ENCODE measurements at places on chromosomes 16 and 17.

DNA sequence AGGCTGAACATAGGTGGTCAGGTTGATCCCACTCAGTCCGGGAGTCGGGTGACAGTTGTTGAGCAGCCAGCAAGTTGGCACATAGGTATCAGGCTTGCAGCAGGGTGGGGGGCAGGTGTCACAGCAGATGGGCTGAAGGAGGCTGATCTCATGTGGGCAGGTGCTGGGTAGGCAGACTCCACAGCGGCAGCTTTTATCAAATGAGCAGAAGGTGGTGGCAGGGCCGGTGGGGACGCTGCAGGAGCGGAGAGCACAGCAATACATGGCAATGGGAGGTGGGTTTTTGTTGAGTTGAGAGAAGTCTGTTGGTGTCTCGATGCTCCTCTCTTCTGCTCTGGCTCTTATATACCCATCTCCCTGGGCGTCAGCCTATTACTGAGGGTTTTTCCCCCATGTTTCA is at the start of gene KRTAP3-1:
KRTAP3-1 (minus strand) TSS at position 318 of the 400 bp plus-strand sequence; CDS start at position 264, 54 bp downstream.
- no peak for DNase-seq

- no peak for DNase-seq
These were observed 4.0 kb downstream of the SIAH1 start for GRCh38 chr16:48381201-48381600.

DNA sequence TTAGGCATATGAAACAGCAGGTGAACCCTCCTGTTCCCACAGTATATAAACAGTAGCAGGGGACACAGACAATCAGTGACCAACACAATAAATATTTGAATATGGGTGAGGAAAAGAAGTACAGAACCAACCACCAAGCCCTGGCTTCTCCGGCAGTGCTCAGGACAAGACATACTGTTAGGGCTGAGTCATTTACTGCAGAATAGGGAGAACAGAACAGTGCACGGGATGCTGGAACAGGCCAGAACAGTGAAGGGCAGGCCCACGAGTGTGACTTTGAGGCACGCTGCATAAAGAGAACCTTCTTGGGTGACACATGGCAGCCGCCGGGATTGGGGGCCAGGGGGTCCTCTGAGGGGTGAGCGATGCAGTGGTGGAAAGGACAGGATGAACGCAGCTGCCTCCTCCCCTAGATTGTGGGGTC is 160.4 kb downstream of the CMIP start:
- DNase-seq: no peak

GRCh38 chr17:58084317-58084981 is 1.2 kb downstream of the DYNLL2 start:
- peak; percentile 58 for DNase-seq

DNA sequence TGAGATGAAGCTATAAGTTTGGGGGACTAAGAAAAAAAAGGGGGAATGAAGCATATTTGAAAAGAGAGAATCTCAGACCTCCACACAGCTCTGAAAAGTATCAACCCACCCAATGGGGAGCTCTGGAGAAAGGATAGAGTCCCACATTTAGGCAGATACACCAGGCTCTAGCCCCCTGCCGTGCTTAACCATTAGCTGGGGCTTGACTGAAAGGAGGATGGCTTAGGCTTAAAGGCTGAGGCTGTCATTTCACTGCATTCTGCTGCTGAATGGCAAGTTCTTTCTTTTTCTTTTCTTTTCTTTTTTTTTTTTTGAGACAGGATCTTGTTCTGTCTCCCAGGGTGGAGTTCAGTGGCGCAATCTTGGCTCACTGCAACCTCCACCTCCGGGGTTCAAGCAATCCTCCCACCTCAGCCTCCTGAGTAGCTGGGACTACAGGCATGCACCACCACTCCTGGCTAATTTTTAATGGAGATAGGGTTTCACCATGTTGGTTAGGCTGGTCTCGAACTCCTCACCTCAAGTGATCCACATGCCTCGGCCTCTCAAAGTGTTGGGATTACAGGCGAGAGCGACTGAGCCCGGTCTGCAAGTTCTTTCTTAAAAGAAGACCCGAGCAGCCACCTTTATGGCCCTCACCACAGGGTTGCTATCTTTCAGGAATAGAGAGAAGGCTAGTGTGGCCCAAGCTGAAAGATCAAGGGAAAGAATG is 9.0 kb upstream of the MMP2 start:
- no peak for DNase-seq

- DNase-seq: no peak
These were observed 113.4 kb upstream of the RCVRN start for GRCh38 chr17:10018461-10018891.

DNA sequence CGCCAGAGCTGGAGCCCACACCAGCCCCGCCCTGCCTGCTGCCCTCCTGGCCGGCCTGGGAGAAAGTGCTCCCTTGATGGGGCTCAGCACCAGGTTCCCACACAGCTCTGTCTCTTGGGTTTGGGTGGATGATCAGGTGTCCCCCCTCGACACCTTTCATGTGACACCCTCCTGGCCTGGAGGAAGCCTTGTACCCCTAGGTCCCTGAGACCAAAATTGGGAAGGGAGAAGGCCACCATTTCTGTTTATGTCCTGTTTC is 19.4 kb upstream of the PLLP start:
- no peak for DNase-seq

DNA sequence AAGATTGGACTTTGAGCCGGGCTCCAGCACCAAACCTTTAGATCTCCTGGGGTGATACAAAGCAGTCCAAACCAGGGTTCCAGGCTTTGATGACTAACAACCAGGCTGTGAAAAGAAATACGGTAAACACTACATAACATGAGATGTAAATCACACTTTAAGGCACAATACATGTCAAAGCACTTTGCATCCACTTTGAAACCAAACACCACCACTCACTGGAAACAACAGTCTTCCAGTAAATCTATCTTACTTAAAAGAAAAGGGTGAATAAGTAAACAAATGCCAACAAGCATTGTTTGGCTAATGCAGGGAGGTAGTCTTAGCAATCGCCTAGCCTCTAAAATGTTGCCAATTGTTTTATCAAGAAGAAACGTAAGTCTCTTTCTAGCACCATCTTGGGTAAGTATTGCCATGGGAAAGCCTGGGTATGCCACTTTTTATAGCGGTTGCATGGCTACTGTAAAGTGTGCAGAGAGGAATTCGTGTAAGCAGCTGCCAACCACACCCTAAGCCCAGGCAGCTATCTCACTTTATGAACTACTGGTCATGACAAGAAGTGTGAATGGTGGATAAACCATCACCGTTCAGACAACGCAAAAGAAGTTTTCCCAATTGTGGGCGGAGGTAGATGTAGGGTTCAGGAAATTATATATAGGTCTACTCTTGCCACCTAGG is 267.4 kb upstream of the PSMD7 start:
- no peak for DNase-seq

DNA sequence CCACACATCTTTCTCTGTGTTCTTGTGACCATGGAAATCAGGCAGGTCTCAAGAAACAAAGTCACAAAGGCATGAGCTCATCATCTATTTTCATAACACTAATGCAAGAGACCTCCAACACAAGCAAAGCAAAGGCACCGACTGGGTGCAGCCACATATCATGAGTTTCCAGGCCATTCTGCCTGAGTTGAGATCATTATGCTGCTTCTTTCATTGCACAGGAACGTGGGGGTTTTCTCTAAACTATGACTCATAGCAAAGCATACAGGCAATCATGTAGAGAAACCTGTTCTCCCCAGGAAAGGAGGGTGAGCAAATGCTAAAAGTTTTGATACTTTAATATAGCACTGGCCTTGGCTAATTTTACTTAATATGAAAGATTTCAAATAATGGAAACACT is 60.7 kb downstream of the GRIN2A start:
- DNase-seq: no peak

GRCh38 chr17:66835476-66835875 is 559 bp downstream of the CACNG5 start:
- no peak for DNase-seq

GRCh38 chr16:695355-696089 is 5.3 kb upstream of the WDR24 start:
- peak; percentile 69 for DNase-seq

DNA sequence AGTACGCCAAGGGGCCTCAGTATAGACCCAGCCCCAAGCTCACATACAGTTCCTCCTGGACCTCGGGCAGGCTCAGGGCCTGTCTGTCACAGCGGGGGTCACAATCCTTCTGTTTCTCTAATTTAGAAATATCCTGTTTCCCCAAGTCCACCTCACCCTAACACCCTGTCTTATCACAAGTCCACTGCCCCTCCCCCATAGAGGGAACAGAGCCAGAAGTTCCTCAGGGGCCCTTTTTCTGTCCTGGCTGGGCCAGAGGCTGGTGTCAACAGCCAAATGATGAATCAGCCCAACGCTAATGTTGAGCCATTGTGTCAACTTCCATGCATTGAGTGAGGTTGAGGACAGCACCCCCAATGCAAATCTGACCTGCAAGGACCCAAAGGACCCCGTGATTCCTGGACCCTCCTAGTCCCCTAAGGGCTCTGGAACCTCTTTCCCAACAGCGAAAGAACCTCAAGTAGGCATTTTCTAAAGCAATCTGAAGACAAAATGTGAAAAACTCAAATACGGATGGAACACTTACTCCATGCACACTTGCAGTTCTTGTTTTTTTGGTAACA is 58.6 kb downstream of the PECAM1 start:
- no peak for DNase-seq

DNA sequence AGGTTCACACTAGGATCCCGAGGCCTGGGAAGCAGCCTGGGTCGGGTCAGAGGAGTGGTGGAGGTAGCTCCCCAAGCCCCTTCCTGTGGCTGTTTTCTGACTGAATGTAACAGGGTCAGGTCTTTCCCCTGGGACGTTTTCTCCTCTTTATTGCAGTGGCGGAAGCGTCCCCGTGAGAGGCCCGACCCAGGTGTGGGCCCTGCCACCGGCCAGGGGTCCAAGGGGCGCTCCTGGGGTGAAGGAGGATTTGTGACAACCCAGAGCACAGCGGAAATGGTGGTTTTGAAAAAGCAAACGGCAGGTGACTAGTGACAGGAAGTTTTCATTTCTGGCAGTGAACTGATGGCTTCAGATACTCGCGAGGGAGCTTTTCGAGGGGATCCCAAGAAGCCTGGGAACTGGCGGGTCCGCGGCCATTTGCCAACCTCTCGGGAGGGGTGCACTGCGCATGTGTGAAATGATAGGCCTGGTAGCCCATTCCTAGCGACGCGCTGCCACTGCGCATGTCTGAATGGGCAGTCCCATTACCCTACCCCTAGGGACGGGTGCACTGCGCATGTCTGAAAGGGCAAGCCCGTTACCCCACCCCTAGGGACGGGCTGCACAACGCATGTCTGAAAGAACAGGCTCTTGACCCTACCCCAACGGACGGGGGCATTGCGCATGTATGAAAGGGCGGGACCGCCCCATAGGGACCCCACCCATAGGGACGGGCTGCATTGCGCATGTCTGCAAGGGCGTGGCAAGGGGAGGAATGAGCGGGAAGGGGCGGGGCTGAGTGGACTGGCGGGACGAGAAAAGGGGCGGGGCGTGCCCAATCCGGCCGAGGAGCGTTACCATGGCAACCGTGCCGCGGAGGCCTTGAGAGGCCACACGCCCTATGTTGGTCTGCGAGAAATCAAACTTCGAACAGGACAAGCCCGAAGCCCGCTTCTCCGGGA is 1747.9 kb downstream of the TP53TG3F start:
- DNase-seq: no peak

DNA sequence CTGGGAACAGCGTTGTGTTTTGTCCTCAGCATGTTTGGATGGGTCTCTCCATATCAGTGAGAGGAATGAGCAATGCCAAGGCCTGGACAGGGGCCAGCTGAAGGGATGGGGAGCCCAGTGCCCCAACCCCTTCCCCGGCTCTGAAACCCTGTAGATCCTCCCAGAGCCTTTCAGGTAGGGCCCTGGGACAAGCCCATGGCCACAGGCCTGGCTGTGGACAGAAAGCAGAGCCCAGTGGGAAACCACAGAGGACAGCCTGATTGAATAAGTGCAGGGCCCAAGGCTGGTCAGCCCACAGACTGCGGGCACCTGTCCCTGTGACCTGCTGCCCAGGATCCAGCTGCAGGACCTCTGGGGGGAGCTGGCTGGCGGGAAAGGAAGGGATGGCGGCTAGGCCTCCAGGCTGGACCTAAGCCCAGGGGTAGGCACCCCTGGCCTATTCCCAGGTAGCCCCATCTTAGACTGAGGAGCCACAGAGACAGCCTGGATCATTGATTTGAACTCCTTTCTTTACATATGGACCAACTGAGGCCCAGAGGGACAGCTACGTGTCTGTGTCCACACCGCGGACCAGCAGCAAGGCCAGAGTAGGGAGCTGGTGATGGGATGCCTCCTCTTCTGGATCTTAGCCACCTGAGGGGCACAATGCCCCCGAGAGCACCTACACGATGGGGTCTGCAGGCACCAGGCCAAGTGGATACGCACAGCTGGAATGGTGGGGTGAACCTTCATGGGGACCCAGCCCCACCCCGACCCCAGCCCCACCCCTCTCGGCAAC is 1.3 kb downstream of the CCDC102A start:
- DNase-seq: no peak

DNA sequence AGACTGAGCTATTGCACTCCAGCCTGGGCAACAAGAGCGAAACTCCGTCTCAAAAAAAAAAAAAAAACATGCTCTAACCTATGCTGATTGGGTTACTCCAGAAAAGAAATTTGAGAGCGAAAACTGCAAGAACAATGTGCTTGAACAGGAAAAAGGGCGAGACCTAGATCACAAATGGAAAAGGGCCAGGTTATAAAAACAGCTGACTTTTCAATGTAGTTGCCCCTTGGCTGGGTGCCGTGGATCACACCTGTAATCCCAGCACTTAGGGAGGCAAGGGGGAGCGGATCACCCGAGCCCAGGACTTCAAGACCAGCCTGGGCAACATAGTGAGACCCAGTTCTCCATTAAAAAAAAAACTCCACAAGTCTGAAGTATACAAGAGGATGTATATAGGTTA is 48.8 kb downstream of the MRM3 start:
- no peak for DNase-seq

- no peak for DNase-seq
These were observed 11.5 kb downstream of the SMG6 start for GRCh38 chr17:2292100-2292499.

- DNase-seq: peak; percentile 54
These were observed 1.2 kb downstream of the AP2B1 start for GRCh38 chr17:35588196-35588920.

GRCh38 chr16:73060892-73061490 is 13.1 kb upstream of the ZFHX3 start:
- DNase-seq: no peak

DNA sequence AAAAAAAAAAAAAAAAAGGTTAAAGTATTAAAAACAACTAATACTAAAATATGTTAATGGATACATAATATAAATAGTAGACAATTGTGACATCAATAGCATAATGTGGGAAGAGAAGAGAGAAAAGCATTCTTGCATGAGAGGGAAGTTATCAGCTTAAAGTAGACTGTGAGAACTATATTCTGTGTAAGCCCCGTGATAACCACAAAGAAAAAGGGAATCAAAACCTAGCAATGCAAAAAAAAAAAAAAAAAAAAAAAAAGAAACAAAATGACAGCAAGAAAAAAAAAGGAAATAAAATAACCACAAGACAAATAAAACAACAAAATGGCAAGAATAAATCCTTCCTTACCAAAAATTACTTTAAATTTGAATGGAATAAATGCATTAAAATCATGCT is 39.8 kb upstream of the MYLK3 start:
- DNase-seq: no peak

- peak; percentile 17 for DNase-seq
These were observed 8.0 kb downstream of the TLCD3A start for GRCh38 chr17:740240-741017.

GRCh38 chr16:27214084-27214961 is 11.0 kb downstream of the KDM8 start:
- DNase-seq: no peak

All from CD4-positive, alpha-beta T cell treated with Interleukin-2 at 100 ng/mL for 4 hours (primary cell).